Esophagus squamous epithelium (tissue), 5 donors: ENCODE measurements at places on chromosomes 1 and 21.

DNA sequence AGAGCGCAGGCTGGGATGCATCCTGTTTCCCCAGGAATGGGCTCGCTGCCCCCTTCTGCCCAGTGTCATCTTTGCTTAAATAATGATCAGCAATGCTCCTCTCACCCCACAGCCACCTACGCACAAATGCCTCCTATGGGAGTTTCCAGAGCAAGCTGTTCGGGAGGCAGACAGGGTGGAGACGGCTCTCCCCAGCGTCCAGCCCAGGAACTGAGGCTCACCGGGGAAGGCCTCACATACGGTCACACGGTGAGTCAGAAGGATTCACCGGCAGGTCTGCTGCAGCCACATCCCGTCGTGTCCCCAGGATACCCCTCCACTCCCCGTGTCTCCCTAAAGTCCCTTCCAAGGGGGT, 40.3 kb upstream of the RUNX3 start:
- no peak for DNase-seq

- no peak for DNase-seq
These were observed 6.6 kb upstream of the ETV3L start for GRCh38 chr1:157105988-157106812.

DNA sequence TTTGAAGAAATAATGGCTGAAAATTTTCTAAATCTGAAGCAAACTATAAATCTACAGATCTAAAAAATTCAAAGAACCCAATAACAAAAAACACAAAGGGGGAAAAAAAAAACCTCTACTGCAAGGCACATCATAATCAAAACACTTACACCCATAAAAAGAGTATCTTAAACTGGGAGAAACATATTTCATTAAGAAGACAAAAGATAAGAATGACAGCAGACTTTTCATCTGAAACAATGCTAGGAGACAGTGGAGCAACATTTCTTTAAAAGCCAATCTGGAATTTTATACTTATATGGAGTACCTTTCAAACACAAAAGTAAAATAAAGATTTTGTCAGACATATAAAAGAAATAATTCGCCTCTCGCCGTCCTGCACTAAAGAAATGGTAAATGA, 49.1 kb downstream of the COP1 start:
- DNase-seq: no peak

GRCh38 chr1:67801903-67802302, 31.4 kb downstream of the GNG12 start:
- DNase-seq: no peak

DNA sequence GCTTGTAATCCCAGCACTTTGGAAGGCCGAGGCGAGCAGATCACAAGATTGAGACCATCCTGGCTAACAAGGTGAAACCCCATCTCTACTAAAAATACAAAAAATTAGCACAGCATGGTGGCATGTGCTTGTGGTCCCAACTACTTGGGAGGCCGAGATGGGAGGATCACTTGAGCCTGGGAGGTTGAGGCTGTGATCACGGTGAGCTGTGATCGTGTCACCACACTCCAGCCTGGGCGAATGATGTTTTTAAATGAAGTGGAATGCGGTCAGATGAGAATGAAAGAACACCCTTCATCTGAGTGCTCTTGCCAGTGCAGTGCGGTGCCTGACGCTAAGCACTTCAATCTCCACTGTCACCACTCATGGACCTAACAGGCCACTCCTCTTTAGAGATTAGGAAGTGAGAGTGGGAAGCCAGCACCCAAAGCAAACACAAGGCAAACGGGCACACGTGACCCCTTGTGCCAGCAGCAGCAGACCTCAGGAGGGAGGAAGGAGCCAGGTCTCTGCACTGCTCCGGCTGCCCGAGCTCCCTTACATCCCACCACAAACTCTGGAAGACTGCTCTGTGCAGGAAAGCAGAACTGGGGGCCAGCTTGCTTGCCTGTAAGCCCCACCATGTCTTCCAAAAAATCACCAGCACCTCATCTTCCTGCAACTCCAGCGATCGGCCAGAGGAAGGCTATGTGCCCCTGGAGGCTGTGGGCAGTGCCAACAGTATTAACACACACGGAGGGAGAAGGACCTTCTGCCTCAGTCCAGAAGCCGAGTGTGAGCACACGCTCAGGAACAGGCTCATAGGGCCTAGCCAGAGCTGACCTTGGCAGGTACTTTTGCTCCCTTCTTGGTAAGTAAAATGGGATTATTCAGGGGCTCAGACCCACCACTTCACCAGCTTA, 9.7 kb downstream of the CTNNBIP1 start:
- DNase-seq: peak; percentile 12

GRCh38 chr21:14545906-14546480, at the start of gene SAMSN1:
Gene SAMSN1, minus strand, starts transcription at chr21:14546315. Its CDS starts 54 bp downstream, at chr21:14546261.
- peak; percentile 22 for DNase-seq

DNA sequence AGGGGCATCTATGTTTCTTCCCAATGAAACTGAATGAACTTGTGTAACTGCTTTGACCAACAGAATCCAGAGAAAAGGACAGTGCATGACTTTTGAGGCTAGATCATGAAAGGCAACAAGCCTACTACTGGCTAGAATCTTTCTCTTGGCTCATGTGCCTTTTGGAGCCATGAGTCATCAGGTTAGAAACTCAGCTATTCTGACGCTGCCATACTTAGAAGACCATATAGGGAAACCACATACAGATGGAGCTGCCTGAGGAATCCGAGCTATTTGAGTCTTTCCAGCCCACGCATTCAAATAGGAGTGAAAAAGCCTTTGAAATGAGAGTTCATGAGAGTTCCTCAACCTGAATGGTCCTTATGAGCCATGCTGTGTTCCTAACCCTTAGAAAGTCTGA, 738.5 kb upstream of the CHRM3 start:
- no peak for DNase-seq

DNA sequence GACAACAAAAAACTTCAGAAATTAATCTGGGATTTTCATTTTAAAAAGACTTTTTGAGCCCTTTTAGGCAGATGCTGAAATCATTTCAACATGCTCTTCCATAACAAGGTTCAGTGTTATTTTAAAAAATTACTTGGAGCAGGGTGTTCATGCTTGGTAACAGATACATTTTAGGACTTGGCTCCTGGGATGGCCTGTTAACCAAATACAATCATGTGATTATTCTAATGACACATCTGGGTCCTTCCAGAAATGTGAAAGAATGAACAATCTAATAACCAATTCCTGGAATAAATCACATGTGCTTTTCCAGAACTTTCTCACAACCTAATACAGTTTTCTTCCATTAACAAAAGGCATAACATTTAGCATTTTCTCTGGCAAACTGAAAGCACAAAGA, 379.8 kb upstream of the RUNX1 start:
- DNase-seq: no peak

GRCh38 chr1:54227091-54227602, 27.2 kb downstream of the MRPL37 start:
- no peak for DNase-seq

GRCh38 chr1:40592107-40592803, 60.8 kb downstream of the ZNF684 start:
- DNase-seq: no peak

DNA sequence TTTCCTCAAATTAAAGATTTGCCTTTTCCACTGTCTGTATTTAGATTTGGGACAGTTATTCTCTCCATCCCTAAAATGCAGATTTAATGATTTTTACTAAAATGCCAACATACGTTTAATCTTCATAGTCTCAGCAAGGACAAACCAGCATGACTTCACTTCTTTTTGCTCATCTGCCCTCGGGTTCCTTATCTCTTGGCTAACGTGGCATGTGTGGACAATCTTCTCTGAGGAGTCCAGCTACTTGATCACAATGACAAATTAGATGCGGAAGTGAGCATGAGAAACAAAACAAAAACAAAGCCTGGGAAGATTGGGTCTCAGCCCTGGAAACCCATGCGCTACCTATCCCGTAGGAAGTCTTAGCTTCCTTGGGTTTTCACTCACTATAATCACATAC, 1.0 kb downstream of the MRAP start:
- DNase-seq: no peak

- DNase-seq: peak; percentile 60
These were observed 47.6 kb downstream of the ARHGEF16 start for GRCh38 chr1:3501856-3502640.

GRCh38 chr1:36692465-36693160, 209.9 kb upstream of the CSF3R start:
- no peak for DNase-seq

GRCh38 chr1:2801535-2802291, at the start of gene TTC34:
Gene TTC34, minus strand, starts transcription at chr1:2801693. Its CDS starts 866 bp downstream, at chr1:2800827.
- DNase-seq: no peak
